ENCODE measurements at places on chromosomes 7 and 10.

DNA sequence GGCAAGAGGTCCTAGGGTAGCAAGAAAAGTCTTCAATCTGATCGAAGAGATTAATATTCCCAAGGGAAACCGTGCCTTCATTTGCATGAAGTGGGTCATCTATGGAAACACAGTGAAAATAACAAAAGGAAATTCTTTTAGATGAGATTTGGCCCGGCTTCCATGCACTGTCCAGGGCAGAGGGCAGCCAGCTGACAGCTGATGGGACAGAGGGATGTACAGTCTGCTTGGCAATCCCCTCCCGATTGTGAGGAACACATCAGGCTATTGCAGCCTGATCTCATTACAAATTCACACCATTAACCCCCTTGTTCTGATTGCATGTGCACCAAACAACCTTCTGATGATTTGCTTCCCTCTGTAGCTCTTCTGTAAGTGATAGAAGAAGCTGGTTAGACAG lies 105.3 kb downstream of the FRMD4A start:
- no peak for DNase-seq

DNA sequence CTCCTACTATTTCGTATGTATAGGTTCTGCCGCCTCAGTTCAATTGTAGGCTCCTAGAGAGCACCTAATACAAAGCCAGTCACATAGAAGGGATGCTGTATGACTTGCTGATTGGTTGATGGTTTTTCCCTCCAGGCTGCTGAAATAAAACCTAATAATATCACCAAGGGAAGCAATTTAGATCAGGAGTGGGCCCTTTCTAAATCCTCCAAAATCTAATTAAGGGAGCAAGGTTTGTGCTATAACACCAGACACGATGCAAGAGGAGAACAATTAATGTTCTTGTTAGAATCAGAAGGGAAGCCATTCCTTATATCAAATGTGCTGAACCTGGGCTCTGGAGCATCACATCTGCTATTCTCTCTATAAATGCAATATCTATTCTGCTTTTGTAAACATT lies 42.0 kb upstream of the SLC13A1 start:
- no peak for DNase-seq

DNA sequence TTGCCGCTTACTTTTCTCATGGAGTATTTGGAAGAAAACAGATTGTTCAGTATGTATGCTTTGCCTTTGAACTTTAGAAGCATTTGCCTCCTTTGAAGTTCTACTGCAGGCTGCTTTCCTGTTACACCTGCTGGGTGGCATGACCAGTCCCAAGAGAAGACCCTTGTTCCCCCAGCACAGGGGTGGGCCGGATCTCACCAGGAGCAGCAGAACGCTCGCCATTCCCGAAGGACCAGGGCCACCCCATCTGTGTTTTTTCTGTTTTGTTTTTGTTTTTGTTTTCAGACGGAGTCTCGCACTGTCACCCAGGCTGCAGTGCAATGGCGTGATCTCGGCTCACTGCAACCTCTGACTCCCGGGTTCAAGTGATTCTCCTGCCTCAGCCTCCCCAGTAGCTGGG lies 493.6 kb downstream of the PTPRN2 start:
- DNase-seq: no peak

- DNase-seq: no peak
Observed at GRCh38 chr10:129207297-129207696, 259.7 kb upstream of the MGMT start.

- no peak for DNase-seq
Observed at GRCh38 chr10:27276581-27276980, 36.0 kb upstream of the ACBD5 start.

GRCh38 chr10:52801947-52802346 lies 29.4 kb upstream of the MBL2 start:
- DNase-seq: no peak

DNA sequence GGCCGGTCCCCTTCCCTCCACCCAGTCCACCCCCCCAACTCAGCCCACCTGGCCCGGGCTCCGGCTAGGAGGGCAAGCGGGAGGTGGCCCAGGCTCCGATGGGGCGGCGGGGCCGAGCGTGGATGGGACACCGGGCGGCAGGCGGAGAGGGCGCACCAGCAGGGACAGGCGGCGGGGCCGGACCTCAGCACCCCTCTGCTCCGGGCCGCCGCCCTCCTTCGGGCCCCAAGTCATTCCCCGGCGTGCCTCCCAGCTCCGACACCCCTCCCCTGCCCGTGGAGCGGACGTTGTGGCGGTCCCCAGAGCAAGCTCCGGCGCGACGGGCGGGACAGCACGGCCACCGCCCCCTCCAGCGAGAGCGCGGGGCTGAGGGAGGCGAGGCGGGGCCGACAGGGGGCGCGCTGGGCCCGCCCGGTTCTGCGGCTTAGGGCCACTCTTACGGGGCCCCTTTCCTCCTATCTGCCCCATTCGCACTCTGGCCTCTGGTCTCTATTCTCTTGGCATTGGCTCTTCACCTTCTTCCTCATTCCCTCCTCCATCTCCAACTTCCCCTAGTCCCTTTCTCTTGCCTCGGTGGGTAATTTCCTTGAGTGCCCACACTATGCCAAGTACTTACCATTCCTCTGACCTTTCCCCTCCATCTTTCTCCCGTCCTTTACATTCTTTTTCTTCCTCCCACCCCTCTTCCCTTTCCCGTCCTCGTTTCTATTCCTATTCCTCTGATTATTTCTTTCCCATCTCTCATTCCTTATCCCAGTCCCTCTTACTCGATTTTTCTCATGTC lies 701 bp upstream of the GBX1 start:
- DNase-seq: peak; percentile 42

GRCh38 chr10:48468866-48469511 lies 135.9 kb downstream of the ARHGAP22 start:
- no peak for DNase-seq

DNA sequence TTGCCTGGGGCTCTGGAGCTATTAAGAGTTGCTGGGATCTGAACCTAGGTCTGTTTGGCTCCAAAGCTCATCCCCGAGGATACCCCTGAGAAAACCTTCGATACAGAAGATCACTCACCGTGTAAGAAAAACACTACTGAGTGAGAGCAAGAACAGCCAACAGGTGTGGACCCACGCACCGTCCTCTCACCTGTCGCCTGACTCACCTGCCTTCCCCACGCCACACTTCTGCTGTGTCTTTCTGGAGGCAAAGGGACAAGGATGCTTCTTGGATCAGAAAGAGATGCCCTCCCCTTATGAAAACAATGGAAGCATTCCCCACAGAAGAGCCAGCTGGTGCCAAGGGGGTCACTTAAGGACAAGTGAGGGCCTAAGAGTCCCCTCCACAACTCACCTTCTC lies 46.7 kb downstream of the COL13A1 start:
- DNase-seq: no peak

DNA sequence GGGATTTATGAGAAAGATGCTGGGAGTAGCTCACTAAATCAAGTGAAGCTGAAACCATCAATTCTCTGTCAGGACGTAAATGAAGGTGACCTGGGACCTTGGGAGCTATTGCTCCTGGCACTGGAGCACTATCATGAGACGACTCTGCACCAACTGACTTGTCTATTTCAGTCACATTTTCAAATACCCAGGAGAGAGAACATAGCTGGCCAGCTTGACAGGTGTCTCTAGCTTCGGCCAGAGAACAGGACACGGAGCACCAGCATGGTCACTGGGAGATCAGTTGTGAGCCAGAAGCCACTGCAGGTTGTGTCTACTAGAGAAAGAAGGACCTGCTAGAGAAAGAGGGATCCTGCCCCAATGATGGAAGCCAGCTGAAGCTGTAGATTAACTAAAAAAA lies 17.4 kb upstream of the ATOH7 start:
- DNase-seq: no peak

DNA sequence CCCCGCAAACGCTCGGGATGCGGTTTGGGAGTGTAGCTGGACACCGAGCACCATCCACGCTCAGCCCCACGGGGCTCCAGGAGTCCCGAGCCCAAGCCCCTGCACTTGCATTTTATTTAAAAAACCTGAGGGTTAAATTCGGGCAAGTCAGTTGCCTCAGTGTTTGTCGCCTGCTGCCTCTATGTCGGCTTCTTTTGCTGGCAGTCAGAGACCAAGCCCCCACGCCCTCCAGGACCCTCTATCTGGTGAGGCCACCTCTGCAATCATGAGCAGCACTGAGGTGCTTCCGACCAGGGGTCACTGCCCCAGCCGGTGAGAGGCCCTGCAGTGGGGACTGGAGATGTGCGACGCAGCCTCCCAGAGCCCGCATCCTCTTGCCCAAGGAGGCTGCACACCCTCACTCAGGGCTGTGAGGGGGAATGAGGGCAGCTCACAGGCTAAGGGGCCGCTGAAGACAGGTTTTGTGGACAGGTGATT lies 13.3 kb upstream of the ZNF273 start:
- no peak for DNase-seq

GRCh38 chr10:72243822-72244437 lies 27.9 kb upstream of the ASCC1 start:
- no peak for DNase-seq

DNA sequence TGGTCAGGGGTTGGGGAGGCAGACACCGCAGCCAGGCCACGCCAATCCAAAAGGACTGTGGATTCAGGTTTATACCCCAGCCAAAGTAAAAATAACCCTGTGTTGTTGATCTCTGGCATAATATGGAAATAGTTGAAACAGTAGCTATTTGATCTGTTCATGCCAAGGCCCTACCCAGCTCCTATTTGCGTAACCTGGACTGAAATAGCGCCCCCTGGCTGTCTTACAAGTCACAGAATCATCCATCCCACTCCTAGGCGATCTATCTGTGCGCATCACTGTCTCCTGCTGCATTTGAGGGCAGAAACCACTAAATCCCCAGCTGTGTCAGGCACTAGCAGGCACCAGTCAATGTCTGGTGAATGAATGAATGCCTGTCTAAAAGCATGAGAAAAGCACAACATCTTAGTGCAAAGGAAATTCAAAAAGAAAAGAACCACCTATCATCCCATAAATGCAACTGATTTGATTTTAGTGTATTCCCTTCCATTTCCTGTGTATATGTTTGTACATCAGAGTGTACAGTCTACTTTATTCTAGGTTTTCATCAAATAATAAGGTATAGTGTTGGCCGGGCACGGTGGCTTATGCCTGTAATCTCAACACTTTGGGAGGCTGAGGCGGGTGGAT lies 160.0 kb downstream of the SLIT1 start:
- peak; percentile 28 for DNase-seq

GRCh38 chr10:112698133-112698817 lies 251.3 kb downstream of the VTI1A start:
- DNase-seq: no peak

GRCh38 chr7:99392659-99393354 lies 15.6 kb downstream of the PDAP1 start:
- DNase-seq: peak; percentile 57

Measured in stimulated activated CD4-positive, alpha-beta T cell treated with anti-CD3 and anti-CD28 coated beads, Interleukin-1b, Interleukin-23, amount 100 ng/mL, for 1 hour (primary cell).